Fibroblast of skin of right quadriceps (primary cell): ENCODE measurements at places on chromosomes 12 and 14.

- no peak for DNase-seq
Observed at GRCh38 chr12:8612629-8613028, at the start of gene AICDA. Gene AICDA, minus strand, starts transcription at chr12:8612859. Its CDS starts 92 bp downstream, at chr12:8612767.

DNA sequence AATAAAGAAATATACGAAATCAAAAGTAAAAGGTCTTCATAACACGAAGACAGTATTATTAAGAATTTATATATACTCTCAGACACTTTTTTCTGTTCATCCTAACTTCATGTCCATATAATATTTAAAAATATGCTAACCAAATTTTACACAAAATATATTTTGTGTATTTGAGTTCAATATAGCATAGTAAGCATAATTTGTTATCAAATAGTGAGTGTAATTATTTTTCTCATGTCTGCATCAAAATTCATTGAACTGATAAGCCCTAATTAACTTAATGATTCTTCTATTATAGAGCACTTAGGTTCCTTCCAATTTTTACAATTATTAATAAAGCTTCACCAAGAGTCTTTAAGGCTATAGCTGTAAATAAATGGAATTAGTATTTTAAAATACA is 99.7 kb upstream of the SYT1 start:
- no peak for DNase-seq

GRCh38 chr12:83818881-83819280 is 1093.7 kb downstream of the SLC6A15 start:
- DNase-seq: peak; percentile 76

DNA sequence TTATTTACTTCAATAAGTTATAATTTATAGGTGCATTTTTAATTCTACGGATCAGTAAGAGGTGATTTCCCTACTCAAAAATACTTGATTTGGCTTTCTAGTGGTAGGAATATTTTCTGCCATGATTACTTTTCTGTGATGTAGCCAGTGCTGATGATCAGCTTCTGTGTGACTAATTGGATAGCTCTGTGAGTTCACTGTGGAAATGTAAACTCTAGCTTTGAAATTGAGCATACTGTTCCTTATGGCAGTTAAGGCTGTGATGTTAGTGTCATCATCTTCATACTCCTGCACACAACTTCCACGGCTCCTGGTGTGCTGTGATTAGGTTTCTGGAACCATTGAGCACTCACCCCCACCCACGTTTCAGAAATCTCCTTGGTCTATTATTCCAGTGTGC is 48.2 kb downstream of the PLEKHA5 start:
- DNase-seq: peak; percentile 32

DNA sequence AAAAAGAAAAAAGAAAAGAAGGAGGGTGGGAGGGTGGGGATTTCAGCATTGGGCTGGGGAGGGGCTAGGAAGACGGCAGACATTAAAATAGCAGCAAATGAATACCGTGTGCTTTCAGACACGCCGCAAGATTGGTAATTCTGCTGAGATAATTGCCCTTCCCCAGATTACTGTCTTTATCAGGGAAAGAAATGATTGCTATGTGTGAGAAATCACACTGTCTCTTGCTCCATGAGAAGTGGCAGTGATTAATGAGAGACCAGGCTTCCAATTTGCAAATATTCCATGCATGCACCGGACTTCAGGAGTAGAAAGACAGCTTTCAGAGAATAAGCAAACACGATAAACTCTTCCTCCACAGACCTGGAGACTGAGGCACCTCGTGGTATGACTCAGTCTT is 7.6 kb upstream of the KCNA5 start:
- DNase-seq: no peak

GRCh38 chr14:105028251-105028927 is 7.5 kb upstream of the CDCA4 start:
- peak; percentile 62 for DNase-seq

DNA sequence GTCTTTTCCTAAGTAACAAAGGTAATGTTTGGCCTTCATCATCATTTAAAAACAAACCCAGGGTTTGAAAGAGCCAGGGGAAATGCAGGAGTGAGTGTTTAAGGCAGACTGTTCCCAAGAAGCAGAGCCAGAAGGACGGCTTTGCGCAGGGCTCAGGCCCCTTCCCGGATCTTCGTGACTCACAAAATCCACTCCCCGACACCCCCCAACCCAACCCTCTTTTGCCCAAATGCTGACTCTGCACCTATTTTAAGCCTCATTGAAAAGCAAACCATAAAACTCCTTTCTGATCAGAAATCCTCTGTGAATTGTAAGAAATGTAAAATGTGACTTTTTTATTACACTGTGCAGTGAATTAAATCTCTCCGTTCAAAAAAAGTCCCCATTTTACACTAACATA is 67.5 kb downstream of the SETD3 start:
- DNase-seq: no peak

DNA sequence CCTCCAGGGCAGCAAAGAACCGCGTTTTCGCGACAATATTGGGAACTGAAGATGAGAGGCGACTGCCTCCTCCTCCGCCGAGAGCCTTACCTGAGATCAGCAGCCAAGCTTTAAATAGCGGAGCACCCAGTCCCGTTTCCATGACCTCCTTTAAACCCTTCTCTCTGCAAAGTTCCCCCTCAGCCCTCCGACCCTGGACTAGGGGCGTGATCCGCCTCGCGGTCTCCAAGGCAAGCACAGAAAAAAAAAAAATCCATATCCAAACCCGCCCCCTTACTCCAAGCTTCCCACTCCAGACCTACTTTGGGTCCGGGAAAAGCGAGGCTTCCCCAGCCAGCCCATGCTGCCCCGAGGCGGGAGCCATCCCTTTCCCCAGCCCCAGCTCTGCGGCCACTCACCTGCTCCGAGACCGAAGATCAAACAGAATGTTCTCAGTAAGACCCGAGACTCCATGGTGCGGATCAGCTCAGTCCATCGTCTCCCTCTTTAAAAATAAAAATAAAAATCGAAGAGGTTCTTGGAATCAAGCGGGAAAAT is 630 bp downstream of the NELL2 start:
- no peak for DNase-seq

- DNase-seq: no peak
Observed at GRCh38 chr12:69998922-69999321, 173.9 kb downstream of the MYRFL start.

GRCh38 chr14:80404413-80404812 is 193.1 kb upstream of the DIO2 start:
- no peak for DNase-seq

- DNase-seq: no peak
Observed at GRCh38 chr14:93946104-93946503, 19.0 kb downstream of the FAM181A start.

DNA sequence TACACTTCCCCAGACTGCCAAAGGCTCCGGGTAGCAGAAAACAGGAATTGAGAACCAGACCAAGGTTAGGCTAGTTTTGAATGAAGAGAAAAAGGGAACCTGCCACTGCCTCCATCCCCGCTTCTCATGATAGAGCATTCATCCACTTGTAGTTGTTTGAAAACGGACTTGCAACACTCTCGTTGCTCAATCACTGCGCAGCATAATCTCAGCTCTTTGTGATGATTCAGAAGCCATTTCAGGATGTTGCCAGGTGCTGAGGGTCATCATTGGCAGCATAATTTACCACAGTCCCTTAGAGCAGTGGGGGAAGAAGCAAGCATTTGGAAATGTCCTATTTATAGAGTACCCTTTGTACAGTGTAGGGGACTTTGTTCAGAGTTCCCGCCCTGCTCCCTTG is 25.6 kb downstream of the KCNK13 start:
- DNase-seq: peak; percentile 17

DNA sequence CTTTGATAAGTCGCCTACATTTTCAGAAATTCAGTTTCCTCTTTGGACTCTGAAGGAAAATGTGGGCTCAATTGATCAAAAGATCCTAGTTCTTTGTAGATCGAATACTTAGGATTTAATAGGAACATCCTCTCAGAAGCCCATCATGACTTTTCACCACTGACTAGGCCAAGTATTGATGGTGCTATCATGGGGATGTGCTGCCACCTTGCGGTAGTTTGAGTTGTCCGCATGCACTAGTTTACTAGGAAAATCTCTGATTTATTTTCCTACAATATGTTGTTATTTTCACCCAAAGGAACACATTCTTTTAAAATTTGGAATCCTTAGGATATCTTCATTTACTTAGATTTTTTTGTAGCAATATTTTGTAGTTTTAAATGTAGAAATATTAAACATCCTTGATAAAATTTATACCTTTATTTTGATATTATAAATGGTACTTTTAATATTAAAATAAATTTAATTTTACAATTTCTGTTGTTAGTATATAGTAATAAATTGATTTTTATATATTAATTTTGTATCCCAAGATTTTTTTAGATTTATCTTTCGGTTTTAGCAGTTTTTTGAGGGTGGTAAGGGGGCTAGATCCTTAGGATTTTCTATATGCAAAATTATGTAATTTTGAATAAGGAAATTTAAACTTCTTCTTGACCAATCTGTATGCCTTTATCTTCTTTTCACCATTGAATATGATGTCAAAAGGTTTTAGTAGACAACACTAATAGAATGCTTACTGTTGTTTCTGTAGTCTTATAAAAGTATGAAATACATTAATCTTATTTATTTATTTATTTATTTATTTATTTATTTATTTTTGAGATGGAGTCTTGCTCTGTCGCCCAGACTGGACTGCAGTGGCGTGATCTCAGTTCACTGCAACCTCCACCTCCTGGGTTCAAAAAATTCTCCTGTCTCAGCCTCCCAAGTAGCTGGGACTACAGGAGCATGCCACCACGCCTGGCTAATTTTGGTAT is 52.9 kb upstream of the OR9K2 start:
- DNase-seq: peak; percentile 51

GRCh38 chr14:28603606-28604005 is 163.0 kb upstream of the FOXG1 start:
- peak; percentile 6 for DNase-seq

GRCh38 chr14:22870811-22871223 is 723 bp upstream of the LRP10 start:
- no peak for DNase-seq

- no peak for DNase-seq
Observed at GRCh38 chr12:94938583-94938982, 64.9 kb downstream of the NDUFA12 start.

GRCh38 chr12:75814851-75815754 is 216.5 kb downstream of the PHLDA1 start:
- DNase-seq: peak; percentile 94

DNA sequence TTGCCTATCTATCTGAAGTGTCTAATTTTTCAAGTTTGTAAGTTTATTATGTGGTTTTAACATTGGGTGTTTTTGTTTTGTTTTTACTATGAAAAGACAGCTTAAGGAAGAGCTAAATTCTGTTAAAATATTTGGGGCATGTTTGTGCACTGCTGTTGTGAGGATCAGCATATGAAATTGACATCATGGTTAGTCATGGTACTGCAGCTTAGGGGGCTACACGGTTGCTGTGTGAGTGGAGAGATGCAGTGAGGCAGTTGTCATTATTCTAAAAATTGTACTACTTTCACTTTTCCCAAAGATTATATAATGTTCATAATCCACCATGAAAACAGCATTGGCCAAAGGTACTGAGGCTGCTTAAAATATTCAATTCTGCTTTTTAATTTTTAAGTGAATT is 49.0 kb downstream of the ZC3H14 start:
- DNase-seq: no peak

DNA sequence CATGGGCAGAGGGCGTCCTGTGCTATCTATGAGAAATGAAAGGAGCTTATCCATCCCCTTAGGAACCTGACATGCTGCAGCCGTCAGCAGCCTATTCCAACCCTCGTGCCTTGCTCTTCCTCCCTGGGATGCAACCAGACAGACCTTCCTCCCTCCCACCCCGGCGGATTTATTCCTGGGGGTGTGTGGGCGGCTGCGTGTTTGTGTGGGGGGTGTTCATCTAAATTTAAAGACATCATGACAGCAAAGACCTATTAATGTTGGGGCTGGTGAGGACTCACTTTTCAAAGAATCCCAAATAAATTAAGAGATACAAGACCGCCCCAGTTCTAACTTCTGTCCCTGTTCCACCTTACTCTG is 52.0 kb downstream of the WSCD2 start:
- no peak for DNase-seq
